Stimulated activated CD4-positive, alpha-beta T cell treated with anti-CD3 and anti-CD28 coated beads, Interleukin-1b, Interleukin-23, amount 100 ng/mL, for 24 hours (primary cell): ENCODE measurements at places on chromosomes 1 and 21.

- no peak for DNase-seq
Measured at GRCh38 chr21:36854391-36854790, 112.1 kb downstream of the HLCS start.

DNA sequence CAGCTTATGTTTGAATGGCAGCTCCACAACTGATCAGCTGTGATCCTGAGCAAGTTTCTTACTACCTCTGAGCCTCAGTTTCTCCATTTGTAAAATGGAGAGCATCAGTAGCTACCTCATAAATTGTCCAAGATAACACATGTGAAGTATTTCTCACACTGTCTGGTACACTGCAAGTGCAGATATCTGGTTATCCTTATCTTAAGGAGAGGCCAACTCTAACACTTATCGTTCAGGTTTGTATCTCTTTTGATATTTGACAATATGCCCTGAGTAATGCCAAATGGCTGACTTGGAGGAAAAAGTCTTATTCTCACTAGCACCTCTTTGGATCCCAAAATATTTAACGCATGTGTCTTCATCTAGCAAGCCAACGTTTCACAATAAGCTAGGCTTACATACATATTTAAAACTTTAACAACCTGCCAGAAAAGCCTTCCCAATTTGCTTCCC is 2.7 kb downstream of the CSRP1 start:
- no peak for DNase-seq

GRCh38 chr21:16211339-16212303 is 481.8 kb downstream of the USP25 start:
- no peak for DNase-seq

- DNase-seq = no peak
Measured at GRCh38 chr1:193747579-193747978, 561.2 kb upstream of the B3GALT2 start.

GRCh38 chr1:27102707-27103468 is 52.0 kb downstream of the SLC9A1 start:
- peak; percentile 60 for DNase-seq

DNA sequence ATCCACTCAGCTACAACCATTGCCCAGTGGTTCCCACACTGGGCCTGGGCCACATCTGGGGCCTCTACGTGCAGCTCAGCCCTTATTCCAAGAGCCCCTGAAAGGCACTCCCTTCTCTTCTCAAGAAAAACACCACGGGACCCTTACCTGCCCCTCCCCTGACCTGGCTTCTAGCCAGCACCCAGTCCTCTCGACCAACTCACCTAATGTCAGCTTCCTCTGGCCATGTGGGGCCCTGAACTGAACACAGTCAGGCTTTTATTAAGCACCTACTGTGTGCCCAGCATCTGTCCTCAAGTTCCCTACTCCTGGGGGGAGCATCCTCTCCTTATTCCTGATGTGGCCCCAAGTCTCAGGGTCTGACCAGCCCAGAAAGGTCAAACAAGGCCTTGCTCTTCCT is 208.4 kb downstream of the MATN1 start:
- no peak for DNase-seq

DNA sequence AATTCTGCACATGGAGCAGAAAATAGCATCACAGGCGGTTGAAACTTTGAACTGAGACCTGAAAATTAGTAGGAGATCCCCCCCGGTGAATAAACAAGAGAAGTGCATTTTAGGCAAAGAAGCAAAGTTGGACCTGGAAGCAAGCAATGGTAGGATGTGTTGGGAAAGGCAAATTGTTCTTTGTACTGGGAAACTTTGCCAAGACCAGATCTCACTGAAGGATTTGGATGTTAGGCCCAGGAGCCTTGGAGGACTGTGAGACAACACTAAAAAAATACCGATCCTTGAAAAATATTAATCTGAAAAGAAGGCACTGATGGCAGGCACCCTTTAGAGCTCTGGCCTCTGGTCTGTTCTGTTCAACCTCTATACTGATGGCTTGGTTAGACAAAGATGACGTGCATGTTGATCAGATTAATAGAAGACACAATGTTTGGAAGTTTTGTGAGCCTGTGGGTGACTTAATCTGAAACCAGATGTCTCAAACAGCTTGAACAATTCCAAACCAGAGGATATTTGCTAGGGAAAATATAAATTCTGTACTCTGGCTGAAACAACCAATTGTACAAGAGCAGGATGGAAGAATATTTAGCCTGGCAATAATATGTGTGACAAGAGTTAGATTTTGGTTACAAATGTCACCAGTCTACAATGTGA is 108.4 kb downstream of the ROR1 start:
- DNase-seq = no peak

GRCh38 chr1:91282695-91283420 is 121.8 kb downstream of the HFM1 start:
- peak; percentile 12 for DNase-seq

GRCh38 chr1:116289193-116289592 is 83.9 kb upstream of the ATP1A1 start:
- DNase-seq = no peak

DNA sequence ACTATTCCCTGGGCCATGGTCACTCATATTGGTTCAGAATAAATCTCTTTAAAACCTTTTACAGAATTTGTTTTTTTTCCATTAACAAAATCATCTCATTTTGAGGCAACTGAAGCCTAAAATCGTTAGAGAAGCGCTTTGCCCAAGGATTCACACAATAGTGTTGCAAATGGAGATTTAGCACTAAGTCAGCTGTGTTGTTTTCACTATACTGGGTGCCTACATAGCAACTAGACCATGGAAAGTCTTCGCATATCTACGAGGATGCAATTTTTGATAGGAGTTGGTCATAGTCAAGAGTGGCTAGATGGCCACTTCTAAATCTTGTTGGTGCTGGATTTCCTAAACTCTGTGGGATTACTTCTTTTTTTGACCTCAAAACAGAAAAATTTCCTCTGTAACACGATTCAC is 530 bp upstream of the TIPRL start:
- no peak for DNase-seq

DNA sequence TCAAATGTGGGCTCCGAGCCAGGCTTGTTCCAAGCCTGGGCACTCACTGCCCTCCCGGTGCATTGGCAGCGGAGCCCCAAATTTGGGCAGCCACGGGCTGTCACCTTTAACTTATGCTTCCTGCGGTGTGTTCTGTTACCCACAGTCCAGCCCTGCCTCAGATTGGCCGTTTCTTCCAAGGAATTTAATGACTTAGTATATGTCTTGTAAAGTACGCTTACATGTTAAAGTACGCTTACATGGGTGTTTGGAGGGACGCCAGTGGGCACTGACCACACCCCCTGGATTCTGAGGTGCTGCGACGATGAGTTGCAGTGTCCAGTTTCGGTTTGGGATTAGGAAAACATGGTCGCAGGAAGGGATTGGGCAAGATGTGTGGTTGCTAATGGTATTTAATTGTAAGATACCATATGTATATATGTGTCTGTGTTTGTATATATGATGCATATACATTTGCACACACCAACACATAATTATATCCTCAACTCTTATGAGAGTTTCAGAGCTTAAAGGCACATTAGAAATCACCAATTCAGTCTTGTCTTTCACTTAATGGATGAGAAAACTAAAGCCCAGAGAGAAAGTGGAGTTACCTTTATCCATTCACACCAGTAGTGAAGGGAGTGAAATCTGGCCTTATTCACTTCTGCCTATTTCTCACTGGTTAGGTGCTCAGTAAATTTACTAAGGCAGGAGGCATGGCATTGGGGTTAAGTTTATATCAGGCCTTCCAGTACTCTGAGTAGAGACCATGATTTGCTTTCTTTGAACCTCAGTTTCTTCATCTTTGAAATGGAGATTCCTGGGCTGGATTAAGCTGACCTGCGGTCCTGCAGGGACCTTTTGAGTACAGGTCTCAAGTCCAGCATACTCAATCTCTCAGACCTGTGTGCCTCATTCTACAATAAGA is 1.0 kb downstream of the SMYD2 start:
- no peak for DNase-seq

DNA sequence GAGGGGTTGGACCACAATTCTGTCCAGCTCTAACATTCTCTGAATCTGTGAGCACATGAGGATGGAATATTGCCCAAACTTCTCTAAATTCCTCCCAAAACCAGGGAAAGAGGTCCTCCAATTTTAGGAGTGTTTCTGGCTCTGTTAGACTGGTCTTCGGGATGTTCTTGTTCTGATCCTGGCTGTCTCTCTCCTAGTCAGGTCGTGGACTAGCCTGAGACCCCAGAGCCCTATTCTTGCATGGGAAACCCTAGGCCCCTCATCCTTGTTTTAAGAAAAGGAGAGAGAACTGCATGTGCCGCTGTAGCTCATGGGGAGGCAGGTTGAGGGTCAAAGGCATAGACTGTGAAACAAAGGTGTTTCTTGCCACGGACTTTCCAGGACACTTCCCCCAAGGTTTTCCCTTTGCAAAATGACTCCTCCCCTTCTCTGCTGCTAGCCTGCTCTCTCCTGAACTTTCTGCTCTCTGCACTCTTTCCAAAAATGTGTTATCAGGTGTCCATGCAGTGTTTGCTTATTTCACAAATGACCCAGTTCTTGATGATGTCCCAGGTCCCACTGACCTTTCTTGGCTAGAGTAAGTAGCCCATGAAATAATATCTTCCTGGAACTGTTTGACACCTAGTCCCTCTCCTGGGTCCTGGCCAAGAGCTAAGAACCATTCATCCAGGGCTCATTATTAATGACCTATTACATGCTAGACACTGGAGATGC is 29.3 kb upstream of the RD3 start:
- DNase-seq = no peak

DNA sequence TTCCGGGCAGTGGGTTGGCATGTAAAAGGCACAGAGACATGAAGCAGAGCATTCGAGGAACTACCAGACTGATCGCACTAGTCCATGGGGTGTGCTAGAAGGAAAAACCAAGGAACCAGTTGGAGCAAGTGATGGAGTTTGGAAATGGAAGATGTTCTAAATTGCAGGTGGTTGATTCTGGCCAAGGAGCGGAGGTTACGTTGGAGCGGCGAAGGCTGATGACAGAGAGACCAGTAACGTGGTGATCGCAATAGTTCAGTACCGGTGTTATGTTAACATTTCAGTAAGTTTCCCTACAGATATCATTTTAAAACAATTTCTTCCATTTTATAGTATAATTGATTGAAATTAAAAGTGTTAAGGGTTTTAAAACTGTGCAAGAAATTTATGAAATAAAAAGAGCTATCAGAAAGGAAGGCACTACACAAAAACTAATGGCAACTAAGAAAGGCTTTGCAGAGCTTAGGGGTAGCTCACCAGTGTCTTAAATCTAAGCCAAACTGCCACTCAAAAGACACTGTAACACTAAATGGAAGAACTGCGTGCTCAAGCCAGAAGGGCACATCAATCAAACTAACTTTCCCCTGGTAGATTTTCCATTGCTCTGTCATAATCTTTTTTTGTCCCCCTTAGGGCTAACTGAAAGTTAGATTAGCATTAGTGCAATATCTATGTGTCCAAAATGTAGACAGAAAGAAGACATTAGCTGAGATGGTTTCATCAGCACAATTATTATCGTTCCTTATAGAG is 11.3 kb upstream of the HEATR1 start:
- no peak for DNase-seq

GRCh38 chr1:19384113-19384512 is 72.0 kb downstream of the SLC66A1 start:
- no peak for DNase-seq

- no peak for DNase-seq
Measured at GRCh38 chr1:94607398-94607797, 65.8 kb upstream of the F3 start.

GRCh38 chr1:50438945-50439344 is 15.7 kb upstream of the DMRTA2 start:
- DNase-seq = no peak

- no peak for DNase-seq
Measured at GRCh38 chr1:174000371-174000770, 21.8 kb downstream of the RC3H1 start.

DNA sequence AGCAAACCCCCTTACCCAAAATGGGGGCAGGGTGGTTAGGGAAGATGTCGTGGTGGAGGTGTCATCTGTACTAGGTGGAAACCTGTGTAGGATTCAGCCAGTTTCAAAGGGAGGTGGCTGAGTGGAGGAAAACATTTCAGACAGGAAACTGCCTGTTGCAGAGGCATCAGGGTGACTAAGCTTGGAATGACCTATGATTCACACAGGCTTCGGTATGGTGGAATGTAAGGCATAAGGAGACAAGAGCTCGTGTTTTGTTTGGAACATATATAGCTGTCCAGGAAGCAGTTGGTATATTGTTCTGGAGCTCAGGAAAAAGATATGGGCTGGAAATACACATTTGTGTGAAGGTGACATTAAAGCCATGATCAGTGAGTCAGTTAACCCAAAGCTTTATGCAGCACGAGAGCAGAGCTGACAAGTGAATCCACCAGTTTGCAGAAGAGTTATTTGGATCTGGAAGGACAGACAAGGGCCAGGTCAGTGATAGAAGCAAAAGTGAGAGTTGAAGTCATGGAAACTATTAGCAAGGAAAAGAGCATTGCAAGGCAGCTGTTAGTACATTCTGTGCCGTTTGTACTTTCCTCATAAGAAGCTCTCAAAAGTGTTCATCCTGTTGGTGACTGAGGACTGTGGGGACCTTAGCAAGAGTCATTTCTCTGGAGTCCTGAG is 12.2 kb downstream of the UTP25 start:
- no peak for DNase-seq

DNA sequence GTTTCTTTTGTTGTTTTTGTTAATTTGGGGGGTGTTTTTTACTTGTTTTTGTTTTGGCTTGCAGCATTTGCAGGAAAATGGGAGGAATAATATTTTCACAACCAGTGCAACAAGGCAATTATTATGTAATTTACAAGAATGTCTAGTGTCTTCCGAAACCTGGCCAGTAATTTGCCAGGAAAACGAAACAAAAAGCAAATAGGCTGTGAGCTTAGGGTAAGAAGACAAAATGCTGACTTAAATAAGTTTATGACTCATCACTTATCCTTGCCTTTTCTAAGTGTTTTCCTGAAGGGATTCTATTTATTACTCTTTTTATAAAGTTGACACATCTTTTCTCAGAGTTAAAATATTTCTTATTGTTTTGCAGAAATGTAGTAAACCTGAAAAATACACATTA is 49.8 kb downstream of the KCNT2 start:
- no peak for DNase-seq

DNA sequence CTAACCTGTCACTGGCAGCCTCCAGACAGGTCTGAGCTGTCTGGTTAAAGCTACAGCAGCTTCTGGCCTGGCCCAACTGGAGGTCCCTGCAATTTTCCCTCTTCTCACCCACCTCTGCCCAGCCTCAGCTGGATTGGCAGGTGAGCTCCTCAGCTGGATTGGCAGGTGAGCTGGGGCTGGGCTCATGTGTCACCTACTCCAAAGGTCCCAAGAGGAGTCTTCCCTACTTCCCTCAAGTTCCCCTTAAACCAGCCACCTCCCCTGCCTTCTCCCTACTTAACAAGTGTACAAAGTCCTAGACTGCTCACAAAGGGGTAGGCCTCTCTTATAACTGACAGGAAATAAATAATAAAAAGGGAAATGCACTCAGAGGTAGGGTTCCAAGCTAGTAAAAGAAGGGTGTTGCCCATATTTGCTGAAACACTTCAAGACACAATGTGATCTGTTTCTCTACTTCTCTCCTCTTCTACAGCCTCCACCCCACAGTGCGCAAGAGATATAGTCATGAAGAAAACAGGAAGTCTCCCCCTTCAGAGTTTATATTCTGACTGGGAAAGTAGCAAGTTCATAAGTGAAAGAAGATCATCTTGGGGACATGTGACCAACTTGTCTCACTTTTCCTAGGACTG is at the start of gene GPA33:
TSS of gene GPA33 (minus strand) at position 64 of the 629 bp plus-strand sequence. CDS start 90 bp downstream, outside the sequence.
- DNase-seq = no peak

- DNase-seq = no peak
Measured at GRCh38 chr1:48936436-48936835, 159.7 kb upstream of the BEND5 start.
